Stimulated activated CD8-positive, alpha-beta memory T cell treated with anti-CD3 and anti-CD28 coated beads, Interleukin-4, amount 100 ng/mL, for 4 hours (primary cell): ENCODE measurements at places on chromosomes 5 and 9.

GRCh38 chr5:72559866-72560766, 52.9 kb upstream of the ZNF366 start:
- DNase-seq, result no peak

DNA sequence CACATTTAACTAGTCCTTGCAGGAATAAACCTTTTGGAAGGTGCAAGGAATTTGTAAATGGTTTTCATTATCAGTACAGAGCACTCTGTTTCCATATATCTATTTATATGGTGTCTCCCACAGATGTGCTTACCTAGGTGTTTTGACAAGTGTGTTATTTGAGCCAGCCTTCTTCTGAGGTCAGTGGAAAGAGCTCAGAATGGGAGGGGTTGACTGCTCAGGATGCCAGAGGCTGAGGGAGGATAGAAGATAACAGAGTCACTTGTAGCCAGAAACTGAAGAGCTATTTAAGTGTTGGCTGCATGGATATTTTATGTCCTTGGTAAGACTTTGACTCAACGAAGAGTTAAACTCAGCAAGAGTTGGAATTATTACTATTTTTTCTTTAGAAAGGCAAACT, 5.0 kb downstream of the CMYA5 start:
- DNase-seq, result no peak

GRCh38 chr5:87867281-87867680, 401.4 kb downstream of the TMEM161B start:
- no peak for DNase-seq

GRCh38 chr5:38453921-38454320, 102.5 kb downstream of the LIFR start:
- no peak for DNase-seq

DNA sequence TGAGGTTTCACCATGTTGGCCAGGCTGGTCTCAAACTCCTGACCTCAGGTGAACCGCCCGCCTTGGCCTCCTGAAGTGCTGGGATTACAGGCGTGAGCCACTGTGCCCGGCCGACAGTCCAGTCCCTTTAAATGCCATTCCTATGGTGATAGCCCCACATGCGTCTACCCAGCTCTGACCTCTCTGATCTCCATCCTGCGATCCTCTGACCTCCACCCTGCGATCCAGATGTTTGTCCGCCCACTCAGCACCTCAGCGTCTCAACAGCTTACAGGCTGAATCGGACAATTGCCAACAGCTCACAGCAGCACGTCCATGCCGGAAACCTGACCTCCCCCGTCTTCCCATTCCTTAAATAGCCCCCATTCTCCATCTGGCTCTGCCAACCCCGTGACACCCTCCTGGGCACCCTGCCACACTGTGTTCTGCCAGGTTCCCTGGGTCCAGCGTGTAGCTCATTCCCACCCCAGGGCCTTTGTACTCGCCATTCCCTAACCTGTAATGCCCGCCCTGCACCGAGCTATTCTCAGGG, 44.0 kb upstream of the RNU6ATAC start:
- no peak for DNase-seq

DNA sequence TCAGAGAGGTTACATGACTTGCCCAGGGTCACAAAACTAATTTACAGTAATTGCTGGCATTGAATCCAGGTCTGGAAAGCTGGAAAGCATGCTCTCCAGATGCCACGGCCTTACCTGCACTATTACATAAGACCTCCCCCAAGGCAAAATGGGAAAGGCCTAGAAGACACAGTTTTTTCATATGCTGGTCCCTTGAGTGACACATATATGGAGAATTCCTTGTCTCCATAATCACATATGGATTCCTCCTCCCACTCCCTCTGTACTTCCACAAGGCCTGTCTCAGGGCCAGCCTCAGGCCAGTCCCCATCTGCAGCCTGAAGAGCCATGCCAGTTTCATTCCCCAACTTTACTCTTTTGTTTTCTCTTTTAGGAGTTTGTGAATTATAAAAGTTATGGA, 28.6 kb upstream of the MEIKIN start:
- no peak for DNase-seq

DNA sequence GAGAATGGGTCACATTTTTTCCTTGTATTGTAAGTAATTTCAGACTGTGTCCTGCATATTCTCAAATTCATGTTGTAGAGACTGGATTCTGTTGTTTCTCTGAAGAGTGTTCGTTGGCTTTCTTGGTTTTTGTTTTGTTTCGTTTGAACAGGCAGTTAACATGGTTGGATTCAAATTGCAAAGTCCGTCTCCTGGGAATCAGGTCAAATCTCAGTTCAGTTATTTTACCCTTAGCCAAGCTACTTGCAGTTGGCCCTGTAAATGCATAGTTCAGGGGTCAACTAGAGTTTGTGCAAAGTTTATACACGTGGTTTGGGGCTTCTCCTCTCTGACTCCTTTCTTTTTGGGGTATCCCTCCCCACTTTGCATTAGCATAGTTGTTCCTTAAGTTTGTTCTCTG, 21.7 kb upstream of the FBXW11 start:
- no peak for DNase-seq

- DNase-seq, result no peak
Observed at GRCh38 chr5:42719034-42719433, 37.6 kb upstream of the CCDC152 start.

DNA sequence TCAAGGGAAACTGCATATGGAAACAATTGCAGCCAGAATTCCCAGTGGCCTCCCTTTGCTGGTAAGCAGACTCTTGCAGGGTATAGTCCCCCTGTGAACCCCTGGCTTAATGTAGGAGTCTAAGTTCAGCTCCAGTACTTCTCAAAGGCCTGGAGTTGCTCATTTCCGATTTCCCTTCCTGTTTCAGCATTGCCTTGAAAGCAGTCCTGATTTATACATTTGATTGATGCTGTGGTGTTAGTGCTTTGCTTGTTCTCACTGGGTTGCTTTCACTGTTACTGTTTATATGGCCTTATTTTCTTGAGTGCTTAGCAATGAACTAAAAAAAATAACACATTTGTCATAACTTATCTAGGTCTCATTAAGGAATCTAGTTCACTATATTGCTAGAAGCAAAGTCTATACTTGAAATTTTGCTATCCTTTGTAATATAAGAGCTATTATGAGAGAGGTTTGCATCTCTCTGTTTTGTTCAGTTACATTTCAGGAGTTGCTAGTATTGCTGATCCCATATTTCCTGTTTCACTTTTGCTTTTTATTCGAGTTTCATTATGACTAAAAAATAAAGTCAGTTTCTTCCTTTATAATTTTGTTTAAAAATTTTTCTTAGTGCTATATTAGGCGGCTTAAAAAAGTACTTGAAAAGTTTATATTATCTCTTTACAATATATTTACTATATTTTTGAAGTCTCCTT, 122.4 kb upstream of the NMUR2 start:
- no peak for DNase-seq

DNA sequence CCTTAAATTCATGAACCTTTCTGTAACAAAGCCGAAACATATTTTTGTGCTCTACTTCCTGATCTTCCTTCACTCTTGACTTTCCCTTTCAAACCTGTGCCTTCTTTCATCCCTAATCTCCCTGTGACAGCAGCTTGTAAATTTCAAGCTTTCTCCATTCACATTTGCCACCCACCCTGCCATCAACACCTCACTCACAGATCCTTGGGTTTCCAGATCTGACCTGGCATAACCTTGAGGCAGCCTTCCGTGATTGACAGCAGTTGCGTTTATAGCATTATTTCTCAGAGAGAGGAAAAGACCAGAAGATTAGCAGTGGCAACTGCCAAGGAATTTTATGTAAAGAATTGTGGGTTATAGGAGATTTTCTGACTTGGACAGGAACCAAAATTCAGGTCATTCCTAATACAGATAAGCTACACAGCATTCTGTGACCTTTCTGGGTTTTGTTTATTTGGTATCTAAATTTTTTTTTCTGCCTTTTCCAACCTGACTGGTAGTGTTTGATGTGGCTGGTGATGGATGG, 260.0 kb downstream of the NR2F1-AS1 start:
- no peak for DNase-seq

GRCh38 chr5:72463449-72464052, 43.7 kb downstream of the ZNF366 start:
- no peak for DNase-seq

GRCh38 chr5:43390471-43390870, 21.7 kb downstream of the CCL28 start:
- DNase-seq, result no peak

- no peak for DNase-seq
Observed at GRCh38 chr5:120874081-120874862, 410.2 kb downstream of the PRR16 start.

DNA sequence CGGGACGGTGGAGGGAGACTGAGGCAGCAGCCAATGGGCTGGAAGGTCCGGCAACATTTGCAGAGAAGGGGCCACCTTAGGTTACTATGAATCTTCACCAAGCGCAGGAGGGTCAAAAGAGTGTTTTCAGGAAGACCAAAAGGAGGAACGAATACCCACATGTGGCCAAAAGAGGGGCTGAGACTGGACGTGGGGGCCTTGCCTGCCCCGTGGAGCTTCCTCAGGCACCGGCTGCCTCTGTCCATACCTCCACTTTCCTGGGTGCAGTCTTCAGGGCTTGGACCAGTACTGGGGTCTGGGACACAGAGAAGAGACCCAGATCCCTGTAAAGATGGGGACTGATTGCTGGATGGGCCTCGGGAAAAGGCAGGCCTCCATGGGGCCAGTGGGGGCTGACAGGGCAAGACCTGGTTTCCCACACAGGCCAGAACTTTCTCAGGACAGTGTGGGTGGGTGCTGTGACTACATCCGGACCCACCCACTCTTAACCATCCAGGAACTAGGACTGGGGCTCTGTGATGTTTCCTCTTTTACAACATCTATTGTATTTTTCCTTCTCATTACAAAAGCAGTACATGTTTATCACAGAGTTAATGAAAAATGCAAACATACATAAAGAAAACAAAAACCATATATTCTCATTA, 294.7 kb downstream of the ZSWIM6 start:
- no peak for DNase-seq

DNA sequence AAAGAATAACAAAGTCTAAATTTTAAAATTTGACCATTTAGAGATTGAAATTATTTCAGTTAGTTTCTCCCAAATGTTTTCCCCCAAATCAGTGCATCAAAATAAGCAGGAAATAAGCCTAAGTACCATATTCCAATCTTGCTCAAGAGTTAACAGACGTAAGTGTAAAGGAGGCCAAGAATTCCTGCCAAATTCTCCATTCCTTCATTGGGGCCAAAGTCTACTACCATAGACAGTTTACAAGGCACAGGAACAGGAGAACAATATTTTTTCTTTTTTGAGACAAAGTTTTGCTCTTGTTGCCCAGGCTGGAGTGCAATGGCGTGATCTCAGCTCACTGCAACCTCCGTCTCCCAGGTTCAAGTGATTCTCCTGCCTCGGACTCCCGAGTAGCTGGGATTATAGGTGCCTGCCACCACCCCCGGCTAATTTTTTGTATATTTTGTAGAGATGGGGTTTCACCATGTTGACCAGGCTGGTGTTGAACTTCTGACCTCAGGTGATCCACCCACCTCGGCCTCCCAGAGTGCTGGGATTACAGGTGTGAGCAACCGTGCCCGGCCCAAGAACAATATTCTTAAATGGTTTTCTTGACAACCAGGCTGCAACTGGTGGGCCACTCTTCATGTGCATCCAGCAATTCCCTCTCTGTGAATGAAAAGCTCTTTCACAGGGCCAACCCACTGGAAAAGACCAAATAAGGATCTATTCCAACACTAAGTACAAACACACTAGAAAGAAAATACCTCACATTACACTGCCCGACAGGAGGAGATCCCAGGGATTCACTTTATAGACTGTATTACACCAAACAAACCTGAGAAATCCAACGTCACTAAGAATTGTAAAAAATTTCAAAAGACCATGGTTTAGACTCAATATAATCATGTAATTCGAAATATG, 127.7 kb downstream of the MAPKAP1 start:
- DNase-seq, result no peak

DNA sequence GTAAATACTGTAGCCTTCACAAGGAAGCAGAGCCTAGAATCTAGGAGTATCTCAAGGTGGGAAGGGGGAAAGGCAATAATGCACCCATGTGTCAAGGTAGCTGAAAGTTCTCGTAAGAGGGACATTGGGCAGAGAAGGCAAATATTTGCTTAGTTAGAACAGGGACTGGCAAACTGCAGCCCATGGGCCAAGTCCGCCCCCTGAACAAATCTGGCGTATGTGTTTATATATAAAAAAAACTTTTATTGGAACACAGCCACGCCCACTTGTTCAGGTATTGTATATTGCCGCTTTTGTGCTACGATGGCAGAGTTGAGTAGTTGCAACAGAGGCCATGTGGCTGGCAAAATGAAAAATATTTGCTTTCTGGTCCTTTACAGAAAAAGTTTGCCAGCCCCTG, 16.1 kb downstream of the KCNN2 start:
- DNase-seq, result no peak

GRCh38 chr5:169781420-169782345, 144.6 kb downstream of the DOCK2 start:
- no peak for DNase-seq

- no peak for DNase-seq
Observed at GRCh38 chr9:130495067-130495466, 50.3 kb downstream of the ASS1 start.

GRCh38 chr5:81895307-81895706, 76.5 kb upstream of the ATG10 start:
- DNase-seq, result no peak
